ENCODE measurements at places on chromosomes 12 and 14.

- DNase-seq, result no peak
- no peaks in the 10 kb centered on the region for H3K36me3 ChIP-seq
- no peaks in the 10 kb centered on the region for H3K4me1 ChIP-seq
These were observed 143.0 kb upstream of the DDHD1 start for GRCh38 chr14:53295985-53296582.

GRCh38 chr12:132266802-132267201, 62.6 kb downstream of the GALNT9 start:
- no peak overlapping the region for H3K27ac ChIP-seq
- no peak overlapping the region for H3K4me3 ChIP-seq
- DNase-seq, result peak; percentile 85
- H3K36me3 ChIP-seq, result no peaks in the 10 kb centered on the region

- no peak for DNase-seq
- H3K27me3 ChIP-seq, result peaks cover 8% of the 10 kb centered on the region
- no peak overlapping the region for H3K4me3 ChIP-seq
- H3K36me3 ChIP-seq, result no peaks in the 10 kb centered on the region
- no peaks in the 10 kb centered on the region for H3K4me1 ChIP-seq
- no peak overlapping the region for H3K27ac ChIP-seq
These were observed 31.0 kb upstream of the RD3L start for GRCh38 chr14:103973354-103973753.

- H3K27me3 ChIP-seq, result no peaks in the 10 kb centered on the region
- DNase-seq, result no peak
- H3K4me1 ChIP-seq, result no peaks in the 10 kb centered on the region
These were observed 661.3 kb downstream of the RPL10L start for GRCh38 chr14:45990252-45990651.
